Heart left ventricle (tissue), 16 donors: ENCODE measurements at places on chromosomes 6 and 20.
A peak's percentile ranks its signal among the peaks of the same experiment; 100 is the strongest.

DNA sequence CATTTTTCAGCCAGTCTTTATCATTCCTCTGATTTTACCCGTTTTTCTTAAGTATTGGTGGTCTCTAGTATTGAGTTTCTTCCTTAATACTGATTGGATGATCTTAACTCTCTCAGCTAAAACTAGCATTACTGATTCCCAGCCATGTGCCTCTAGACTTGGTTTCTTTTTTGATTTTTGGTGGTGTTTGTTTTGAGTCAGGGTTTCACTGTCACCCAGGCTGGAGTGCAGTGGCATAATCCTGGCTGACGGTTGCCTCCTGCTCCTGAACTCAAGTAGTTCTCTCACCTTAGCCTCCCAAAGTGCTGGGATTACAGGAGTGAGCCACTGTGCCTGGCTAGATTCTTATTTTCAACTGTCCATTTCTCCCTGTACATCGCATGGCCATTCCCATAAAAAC is 24.9 kb downstream of the DPPA5 start:
- no peak for DNase-seq

GRCh38 chr6:133033263-133033662 is 207.9 kb upstream of the EYA4 start:
- no peak for DNase-seq

DNA sequence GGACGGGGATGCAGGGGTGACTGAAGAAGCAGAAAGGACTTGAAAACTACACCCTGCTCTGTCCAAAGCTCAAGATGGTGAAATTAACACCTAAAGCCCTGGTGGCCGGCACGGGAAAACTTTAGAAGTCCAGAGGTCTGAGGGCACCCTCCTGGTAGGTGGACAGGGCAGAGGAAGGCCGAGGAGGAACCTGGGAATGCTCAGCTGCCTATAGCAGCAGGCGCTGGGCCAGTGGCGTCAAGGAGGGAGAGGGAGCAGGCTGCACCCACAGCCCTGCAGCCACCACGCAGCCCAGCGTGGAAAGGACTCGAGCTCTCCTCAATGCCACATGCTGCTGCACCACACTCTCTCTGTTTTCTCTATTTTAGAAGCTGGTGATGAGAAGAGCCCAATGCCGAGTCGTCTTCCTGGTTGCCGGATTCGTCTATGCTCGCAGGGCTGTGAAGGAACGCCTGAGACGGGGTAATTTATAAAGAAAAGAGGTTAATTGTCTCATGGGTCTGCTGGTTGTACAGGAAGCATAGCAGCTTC is 248.3 kb upstream of the AFDN start:
- DNase-seq, result no peak

- DNase-seq, result no peak
Observed at GRCh38 chr6:87817183-87817582, 115.2 kb upstream of the AKIRIN2 start.

GRCh38 chr6:155250701-155251381 is 13.0 kb upstream of the CLDN20 start:
- DNase-seq, result no peak

DNA sequence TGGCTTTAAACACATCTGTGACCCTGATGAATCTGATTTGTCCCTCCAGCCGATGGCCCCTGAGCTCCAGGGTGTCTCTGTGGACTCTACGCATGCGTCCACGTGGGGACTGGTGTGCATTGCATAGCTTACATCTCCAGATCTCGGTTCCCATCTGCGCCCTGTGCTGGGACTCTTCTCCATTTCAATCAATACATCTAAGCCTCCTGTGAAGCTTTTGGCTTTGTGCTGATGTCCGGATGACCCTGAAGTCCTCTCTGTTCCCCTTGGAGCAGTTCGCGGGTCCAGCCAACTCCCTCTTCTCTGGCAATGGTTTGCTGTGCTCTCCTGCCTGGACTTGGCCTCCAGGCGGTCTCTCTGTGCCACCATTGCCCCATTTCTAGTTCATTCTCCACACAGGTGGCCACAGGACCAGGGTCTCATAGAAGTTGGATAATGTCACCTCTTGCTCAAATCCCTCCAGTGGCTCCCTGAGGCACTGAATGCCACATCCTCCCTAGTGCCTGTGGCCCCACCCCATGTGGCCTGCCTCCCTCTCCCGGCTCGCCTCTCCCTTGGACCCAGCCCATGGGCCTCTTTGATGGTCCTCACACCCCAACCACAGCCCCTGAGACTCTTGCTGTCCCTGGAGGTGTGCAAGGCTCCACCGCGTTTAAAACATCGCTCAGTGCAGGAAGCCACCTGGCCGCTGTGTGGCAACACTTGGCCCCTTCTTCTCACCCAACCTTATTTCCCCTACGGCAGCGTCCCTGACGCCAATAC is 155.4 kb downstream of the SYCP2 start:
- no peak for DNase-seq

DNA sequence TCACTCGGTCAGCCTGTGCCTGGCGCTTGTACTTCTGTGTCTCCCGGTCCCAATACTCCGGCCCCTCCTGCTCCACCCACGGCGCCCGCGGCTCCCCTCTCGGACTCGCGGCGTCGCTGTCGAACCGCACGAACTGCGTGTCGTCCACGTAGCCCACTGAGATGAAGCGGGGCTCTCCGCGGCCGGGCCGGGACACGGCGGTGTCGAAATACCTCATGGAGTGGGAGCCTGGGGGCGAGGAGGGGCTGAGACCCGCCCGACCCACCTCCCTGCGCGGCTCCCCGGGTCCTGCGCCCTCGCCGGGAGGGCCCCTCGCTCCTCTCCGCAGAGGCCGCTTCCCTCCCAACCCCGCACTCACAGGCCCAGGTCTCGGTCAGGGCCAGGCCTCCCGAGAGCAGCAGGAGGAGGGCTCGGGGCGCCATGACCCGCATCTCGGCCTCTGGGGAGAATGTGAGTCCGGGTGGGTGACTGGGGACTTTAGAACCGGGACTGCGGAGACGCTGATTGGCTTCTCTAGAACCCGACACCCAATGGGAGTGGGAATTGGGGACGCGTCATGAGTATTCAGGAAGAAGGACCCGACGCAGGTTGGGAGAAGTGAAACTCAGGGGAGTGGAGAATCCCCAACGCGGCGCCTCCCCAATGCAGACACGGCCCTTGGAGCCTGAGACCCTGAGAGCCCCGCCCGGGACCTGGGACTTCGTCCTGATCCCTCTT is at the start of gene HLA-C:
TSS of gene HLA-C (minus strand) at position 452 of the 717 bp plus-strand sequence. CDS start at position 431, 21 bp downstream.
- DNase-seq, result peak; percentile 91

DNA sequence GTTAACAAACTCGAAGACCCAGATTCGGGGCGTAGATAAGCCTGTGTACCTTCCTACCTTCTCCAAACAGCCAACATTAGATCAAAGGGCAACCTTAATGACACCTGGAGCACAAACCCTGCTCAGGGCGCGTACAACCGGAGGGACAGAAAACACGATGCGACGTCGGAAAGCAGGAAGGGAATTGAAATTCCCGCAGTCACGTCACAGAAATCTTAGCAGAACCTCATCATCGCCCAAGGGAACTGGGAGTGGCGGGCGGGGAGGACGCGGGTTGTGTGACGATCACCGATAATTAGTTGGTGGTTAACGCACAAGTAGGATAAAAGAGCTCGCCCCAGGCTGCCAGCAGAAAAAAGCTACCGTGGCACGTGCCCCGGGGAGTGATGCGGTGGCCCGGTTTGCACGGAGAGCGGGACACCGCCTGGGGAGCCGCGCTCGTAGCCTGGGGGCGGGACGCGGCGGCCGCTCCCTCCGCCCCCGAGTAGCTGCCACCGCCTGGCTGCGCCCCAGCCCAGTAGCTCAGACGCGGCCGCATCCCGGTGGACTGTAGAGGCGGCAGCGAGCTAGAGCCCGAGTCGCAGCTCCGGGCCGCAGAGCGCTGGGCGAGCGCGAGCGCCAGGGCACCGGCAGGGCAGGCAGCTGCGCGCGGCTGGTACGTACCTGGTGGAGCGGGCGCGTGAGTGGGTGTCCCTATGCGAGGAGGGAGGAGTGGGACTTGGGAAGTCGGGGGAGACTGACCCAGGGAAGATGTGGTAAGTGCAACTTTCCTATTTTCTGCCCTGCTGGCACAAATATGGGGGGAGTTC is at the start of gene PKIB:
TSS of gene PKIB (plus strand) at position 525 of the 809 bp plus-strand sequence. CDS start 107,390 bp downstream, outside the sequence.
- peak; percentile 83 for DNase-seq

DNA sequence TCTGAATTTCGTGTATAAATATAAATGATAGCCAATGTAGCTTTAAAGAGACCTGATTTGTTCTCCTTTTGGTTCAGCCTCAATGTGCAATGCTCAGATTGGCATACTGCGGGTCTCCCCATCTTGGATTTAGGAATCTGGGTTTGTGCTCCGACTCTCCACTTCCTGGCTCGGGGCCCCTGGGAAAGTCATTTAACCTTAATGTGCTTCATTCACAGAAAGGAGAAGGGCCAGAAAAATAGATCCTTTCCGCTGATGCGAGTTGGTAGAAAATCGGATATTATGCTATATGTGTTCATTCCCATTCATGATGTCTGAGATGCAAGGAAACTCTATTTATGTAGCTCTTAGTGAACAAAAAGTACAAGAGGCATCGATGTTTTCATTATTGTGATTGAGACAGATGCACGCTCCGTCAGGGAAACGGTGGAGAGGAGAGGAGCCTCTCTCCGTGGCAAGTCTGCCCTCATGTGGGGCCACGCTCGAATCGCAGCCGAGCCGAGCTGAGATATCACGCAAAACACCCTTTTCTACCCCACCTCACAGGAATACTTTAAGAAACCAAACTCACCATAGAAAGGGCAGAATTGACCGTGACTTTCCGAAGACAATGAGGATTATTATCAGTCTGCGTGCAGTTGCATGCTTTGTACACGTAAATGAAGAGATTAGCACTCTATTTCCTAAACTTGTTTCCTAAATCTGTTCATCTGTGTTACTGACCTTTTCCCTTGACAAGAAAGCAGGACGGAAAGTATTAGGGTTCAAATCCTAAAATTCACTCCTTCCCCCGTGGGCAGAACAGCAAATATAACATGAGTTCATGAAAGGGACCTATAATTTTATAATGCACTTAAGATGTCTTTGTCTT is 136.6 kb downstream of the COL9A1 start:
- peak; percentile 19 for DNase-seq

- no peak for DNase-seq
Observed at GRCh38 chr6:46251583-46252339, 81.0 kb upstream of the ENPP5 start.

- DNase-seq, result no peak
Observed at GRCh38 chr6:12866422-12867029, 150.0 kb downstream of the PHACTR1 start.

GRCh38 chr6:33298773-33299236 is at the start of gene RGL2:
RGL2 (minus strand) TSS chr6:33298942; CDS start chr6:33298610, 332 bp downstream.
- peak; percentile 95 for DNase-seq
